ENCODE measurements at places on chromosomes 7 and 10. TPM values are rescaled to one million over a fixed set of nuclear protein-coding genes. Genes with fewer than 3 reads are reported as not detected.
A peak's percentile ranks its signal among the peaks of the same experiment; 100 is the strongest.

GRCh38 chr10:43392748-43393147, 16.2 kb downstream of the HNRNPF start:
- no peak for DNase-seq

DNA sequence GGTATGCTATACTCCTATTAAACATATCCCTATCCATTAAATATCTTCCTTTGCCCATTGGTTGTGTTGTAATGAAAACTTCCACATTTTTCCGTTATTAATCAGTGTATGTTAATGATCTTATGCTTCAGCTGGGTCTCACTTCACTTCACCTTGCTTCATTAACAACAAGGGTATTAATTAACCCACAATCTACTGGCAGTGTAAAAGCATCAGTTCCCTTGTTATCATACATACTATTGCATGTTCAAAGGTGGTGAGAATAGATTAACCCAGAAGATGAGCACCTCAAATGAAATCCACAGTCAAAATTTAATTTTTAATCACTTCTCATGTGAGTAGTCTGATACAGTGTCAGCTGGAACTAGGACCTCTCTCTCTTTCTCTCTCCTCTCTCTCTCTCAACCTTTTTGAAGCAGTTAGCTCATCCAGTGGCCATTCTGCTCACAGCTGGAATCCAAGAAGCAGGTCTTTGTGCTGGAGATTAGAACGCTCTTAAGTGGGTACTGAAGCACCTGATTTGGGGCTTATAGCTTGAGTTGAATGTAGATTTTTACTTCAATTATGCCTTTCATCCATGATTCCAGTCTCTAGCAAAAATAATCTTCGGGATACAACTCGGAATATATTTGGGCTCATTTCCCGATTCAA, 172.3 kb downstream of the RAPGEF5 start:
- DNase-seq: no peak

DNA sequence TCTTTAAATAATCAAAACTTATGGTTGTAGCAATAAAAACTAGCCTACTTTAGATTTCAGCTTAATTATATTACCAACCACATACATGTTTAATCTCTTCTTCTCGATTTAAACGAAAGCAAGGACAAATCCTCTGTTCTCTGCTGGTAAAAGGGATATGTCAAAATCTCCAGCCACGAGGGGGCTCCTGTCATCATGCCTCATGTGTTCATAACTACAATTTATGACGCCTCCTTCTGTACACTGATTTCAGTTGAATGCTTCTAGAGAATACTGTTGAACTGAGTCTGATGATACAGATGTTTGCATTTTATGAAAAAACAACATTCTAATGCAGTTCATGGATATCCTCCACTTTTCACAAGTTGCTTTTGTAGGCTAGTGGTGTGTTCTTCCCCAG, 220.0 kb upstream of the DPP6 start:
- no peak for DNase-seq

- no peak for DNase-seq
Observed at GRCh38 chr7:117127585-117128168, 174.4 kb downstream of the ST7 start.

DNA sequence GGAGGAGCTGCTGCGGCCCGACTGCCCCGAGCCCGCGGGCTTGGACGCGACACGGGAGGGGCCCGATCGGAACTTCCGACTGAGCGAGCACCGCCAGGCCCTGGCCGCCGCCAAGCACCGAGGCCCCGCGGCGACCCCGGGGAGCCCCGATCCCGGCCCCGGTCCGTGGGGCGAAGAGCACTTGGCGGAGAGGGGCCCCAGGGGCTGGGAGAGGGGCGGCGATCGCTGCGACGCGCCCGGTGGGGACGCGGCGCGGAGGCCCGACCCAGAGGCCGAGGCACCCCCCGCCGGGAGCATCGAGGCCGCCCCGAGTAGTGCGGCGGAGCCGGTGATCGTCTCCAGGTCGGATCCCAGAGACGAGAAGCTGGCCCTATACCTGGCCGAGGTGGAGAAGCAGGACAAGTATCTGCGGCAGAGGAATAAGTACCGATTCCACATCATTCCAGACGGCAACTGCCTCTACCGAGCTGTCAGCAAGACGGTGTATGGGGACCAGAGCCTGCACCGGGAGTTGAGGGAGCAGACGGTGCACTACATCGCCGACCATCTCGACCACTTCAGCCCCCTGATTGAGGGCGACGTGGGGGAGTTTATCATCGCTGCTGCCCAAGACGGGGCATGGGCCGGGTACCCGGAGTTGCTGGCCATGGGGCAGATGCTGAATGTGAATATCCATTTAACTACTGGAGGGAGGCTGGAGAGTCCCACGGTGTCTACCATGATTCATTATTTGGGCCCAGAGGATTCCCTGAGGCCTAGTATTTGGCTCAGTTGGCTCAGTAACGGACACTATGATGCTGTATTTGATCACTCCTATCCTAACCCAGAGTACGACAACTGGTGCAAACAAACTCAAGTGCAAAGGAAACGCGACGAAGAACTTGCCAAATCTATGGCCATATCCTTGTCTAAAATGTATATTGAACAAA, 1.4 kb downstream of the OTUD1 start:
- peak; percentile 43 for DNase-seq

DNA sequence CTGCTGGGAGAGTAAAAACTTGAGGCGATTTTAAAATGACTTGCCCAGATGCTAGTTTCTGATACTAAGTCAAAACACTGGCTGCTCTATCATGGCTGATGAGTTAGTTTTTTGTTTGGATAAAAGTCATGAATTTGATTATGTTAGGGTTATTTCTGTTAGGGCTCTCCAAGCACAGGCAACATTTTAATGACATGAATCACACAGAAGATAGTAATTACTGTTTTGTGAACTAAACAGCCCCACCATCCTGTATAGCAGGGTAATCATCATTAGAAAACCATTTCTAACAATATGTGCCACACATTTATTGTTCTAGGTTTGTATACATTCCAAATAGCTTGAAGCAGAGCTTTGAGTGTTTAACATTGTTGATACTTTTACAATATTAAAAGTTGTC, 750.3 kb downstream of the ANKRD7 start:
- DNase-seq: no peak

DNA sequence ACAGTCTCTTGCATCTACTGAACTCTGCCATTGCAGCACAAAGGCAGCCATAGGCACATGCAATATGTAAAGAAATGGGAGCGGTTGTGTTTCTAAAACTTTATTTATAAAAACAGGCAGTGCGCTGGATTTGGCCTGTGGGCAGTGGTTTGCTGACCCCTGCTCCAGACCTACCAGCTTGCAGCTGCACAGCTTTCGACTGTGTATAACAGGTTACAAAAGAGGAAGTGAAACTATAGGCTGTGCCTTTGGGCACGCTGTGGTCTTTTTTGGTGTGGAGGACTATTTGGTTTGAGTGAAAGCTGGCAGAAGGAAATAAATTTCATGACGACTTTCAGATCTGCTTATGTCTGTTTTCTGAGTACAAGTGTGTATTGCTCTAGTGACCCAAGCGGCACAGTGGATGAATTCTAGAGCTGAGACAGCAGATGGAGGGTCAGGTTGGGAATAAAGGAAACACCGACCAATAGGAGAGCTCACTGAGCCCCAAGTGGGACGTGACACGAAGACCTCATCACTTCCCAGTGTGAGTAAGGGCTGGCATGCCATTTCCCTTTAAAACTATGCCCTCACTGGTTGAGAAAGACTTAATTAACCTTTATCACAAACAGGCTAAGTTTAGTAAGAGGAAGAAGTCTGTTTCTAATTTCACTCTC, 152.7 kb downstream of the ANK3 start:
- DNase-seq: peak; percentile 35

DNA sequence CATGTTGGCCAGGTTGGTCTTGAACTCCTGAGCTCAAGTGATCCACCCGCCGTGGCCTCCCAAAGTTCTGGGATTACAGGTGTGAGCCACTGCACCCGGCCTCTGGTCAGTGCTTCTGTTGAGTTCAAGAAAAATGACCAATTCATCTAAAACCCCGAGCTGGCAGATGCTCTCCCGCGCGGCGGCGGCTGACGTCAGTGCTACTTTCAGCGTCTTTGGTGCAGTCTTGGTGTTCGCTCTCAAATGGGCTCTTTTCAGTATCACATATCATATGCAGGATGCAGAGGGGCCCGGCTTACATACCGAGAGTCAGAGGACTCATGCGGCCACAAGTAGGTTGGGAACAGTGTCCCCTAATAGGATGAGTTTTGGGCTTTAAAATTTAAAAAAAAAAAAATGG, 125.9 kb downstream of the CUX1 start:
- no peak for DNase-seq

DNA sequence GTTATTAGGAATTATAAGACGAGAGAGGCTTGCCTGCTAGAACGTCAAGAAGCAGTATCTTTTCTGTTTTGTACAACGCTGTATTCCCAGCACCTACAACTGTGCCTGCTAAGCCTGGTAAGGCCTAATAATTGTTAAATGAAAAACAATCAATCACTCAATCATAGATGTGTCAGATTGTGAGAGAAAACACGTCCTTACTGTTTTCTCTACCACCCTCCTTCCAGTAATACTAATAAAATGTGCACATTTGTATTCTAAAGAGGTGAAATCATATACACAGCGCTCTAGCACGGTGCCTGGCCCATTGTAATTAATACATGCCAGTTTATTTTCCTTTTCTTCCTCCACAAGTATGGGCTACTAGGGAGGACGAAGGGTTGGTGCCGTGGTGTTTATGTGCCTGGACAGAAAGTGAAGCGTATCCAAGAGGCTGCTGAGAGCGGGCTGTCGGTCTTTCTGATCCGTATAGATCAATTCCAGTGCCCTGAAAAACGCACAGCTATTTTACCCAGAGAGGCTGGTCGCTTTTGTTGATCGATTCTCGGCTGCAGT, 1.5 kb upstream of the AUTS2 start:
- no peak for DNase-seq

- no peak for DNase-seq
Observed at GRCh38 chr7:29878081-29878688, 71.9 kb downstream of the WIPF3 start.

DNA sequence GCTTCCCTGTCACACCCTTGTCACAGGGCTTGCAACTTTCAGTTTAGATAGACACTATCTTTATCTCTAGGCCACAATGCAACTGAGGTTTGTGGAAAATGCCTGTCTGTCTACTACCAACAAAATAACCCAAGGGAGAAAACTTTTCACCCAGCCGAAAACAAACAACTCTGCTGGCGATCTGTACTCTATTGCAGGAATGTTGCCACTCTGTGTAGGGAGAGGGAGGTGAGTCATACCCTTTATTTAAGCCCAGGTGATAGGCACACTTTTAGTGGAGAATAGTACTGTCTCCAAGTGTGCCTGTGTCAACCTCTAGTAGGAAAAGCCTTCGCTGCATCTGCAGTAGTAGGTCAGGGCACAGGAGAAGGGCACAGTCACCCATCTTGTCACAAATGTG, 108.3 kb downstream of the SLC25A40 start:
- DNase-seq: no peak

GRCh38 chr7:100219271-100219737, 445 bp upstream of the PVRIG start:
- no peak for DNase-seq

- DNase-seq: no peak
Observed at GRCh38 chr10:119859420-119860258, 13.0 kb downstream of the MCMBP start.

- DNase-seq: no peak
Observed at GRCh38 chr10:7560519-7560918, 106.2 kb downstream of the ITIH5 start.

- no peak for DNase-seq
Observed at GRCh38 chr7:68078157-68078710, 1081.6 kb downstream of the TYW1 start.

- no peak for DNase-seq
Observed at GRCh38 chr10:1102416-1102815, 46.2 kb downstream of the WDR37 start.

DNA sequence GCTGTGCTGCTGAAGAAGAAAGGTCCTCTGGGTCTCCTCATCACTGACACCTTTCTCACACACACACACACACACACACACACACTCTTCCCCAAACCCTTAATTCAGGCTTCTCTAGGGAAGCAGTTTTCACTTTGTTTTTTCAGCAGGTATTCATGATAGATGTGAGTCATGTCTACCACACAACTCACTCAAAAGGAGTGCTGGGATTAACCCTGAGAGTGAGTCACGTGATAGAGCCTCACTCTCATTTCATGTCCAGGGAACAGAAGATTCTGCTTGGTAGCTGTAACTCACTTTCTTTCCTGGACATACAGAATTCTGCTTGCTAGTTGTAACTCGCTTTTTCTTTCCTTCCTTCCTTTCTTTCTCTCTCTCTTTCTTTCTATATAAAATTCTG, 45.4 kb downstream of the VIM start:
- no peak for DNase-seq

- peak; percentile 75 for DNase-seq
Observed at GRCh38 chr7:37920305-37920848, at the start of gene EPDR1. Gene EPDR1 (plus strand): TSS chr7:37920640. CDS start chr7:37920940, 300 bp downstream.

DNA sequence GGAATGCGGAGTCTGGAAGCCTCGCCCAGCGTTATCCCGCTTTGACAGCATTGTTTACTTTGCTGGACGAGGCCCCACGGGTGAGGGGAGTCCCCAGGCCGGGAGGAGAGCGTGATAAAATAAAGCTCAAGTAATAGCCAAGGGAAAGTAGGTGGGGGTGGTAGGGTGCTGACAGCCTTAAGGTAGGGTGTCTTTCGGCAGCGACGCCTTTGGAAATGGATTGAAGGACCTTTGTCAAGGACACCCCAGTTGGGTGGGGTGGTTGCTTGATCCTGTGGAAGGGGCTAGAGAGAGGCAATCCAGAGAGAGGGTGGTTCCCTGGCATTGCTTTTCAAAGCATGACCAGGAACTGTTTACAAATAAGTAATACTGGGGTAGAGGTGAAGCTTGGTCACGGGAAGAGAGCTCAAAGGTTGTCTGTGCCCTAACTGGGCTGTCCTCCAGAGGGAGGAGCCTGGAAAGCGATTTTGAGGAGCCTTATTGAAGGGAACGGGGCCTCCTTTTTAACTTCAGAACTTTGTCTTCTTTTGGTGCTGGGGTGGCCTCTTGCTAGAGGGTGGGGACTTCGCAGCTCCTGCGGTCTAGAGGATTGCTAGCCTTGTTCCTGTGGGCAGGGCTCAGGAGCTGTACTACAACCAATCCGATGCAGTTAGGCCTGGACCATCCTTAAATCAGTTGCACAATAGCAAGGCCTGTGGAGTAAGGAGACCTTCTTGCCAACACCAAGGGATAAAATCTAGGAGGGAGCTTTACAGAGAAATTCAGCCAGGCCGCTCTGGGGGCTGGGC, 1.3 kb downstream of the EIF4EBP2 start:
- peak; percentile 80 for DNase-seq

Gene HEPACAM2
- not detected for total RNA-seq

Gene CHCHD3
- total RNA-seq: 204 TPM

Gene LRIT1
- total RNA-seq: not detected

Gene TAC1
- not detected for total RNA-seq

Gene BRAT1
- total RNA-seq: 16.5 TPM

Gene FEZF1
- not detected for total RNA-seq

Gene TBRG4
- 83.0 TPM for total RNA-seq
